Stimulated activated CD4-positive, alpha-beta T cell treated with anti-CD3 and anti-CD28 coated beads, Interleukin-2, amount 100 ng/mL, for 48 hours (primary cell): ENCODE measurements at places on chromosomes 4 and X.
A peak's percentile ranks its signal among the peaks of the same experiment; 100 is the strongest.

DNA sequence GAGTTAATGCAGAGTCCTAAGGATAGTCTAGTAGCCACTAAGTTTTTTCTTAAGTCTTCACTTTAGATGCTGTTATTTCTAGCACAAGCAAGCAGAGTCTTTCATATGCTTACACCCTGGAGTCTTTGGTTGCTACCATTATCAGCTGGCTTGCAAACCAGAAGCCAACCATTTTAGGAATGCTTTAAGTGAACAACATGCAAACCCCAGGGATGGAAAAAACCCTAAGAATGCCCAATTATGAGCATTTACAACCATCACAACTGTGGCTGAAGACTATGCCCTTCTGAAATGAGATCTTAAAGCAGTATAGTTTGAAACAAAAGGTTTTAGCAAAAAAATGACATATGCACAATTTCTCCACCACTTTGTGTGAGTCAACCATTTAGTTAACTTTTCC lies 6.6 kb downstream of the MID1IP1 start:
- DNase-seq, result no peak

DNA sequence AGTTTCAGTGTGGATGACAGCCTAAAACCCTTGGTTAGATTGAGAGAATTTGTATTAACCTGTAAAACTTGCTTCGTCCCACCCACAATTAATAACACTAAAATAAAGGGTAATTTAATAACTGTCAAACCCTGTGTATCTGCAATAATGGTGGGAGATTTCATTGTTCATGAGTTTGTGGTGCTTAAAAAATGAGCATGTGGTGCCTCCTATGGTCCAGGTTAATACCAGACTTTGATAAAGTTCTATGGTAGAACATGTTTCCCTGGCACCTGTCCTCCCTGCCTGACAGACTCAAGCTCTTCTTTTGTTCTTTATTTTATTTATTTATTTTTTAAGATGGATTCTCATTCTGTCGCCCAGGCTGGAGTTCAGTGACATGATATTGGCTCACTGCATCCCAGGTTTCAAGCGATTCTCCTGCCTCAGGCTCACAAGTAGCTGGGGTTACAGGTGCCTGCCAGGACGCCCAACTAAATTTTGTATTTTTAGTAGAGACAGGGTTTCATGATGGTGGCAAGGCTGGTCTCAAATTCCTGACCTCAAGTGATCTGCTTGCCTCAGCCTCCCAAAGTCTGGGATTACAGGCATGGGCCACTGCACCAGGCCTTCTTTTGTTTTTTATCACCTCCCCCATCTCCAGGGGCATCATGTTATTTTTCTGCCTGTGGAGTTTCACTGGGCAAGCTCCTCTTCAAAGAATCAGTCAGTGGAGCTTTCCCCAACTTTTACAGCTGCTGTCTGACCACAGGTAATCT lies 289.2 kb downstream of the NR3C2 start:
- no peak for DNase-seq

GRCh38 chr4:117664706-117665444 lies 369.4 kb upstream of the NDST3 start:
- no peak for DNase-seq

- no peak for DNase-seq
These were observed 78.4 kb downstream of the CCNG2 start for GRCh38 chr4:77235289-77235854.

GRCh38 chr4:24801136-24801855 lies 5.9 kb downstream of the SOD3 start:
- no peak for DNase-seq

DNA sequence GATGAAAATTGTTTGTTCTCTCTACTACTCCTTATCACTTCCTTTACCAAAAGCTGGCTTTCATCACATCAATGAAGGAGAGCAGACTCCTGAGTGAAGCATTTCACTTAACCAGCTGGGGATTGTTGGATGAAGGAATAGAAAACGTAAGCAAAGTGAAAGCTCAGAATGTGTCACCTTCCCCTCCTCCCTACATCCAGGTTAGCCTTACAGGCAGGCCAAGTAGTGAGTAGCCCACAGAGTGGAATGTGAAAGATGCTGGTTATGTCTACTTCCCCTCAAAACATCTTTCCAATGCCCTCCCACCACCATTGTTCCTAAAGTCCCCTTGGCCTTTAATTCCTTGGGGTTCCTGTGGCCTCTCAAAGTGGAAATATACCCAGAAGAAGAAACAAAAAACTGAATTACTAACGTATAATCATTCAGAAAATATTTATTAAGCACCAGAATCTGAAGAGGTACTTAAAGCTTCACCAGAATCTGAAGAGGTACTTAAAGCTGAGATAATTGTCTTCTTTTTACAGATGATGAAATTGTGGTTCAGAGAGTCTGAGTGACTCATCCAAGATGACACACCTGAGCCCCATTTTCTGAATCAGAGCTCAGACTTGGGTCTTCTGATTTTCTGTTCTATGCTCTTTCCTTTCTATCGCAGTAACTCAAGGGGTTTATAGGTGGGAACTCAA lies 6.5 kb downstream of the P2RY4 start:
- DNase-seq, result no peak

DNA sequence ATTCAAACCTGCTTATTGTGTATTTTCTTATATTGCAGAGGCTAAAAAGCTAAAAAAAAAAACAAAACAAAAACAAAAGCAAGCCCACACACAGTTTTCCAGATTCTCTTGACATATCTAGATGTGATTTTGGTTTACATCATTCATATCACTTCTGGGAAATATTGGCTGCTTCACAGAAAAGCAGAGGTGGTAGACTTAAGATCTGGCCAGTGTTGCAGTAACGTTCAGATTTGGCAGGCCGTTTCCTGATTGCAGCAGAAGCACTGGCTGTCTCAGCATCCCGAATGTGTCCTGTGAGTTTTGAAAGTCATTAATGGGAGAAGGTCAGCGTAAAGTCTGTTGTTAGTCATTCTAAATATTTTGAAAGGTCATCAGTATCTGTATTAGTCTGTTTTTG lies 2062.0 kb downstream of the ARAP2 start:
- DNase-seq, result no peak

DNA sequence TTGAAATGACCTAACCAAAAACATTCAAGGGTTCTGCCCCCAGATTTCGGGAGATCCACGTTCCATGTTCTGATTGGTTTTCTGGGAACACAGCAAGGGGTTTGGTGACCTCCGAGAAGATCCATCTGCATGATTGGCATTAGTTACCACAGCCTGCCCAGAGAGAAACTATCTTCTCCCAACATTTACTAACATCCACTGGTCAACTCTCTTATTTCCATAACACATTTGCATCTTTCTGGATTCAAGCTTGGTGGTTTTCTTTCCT lies 15.6 kb downstream of the SHOX start:
- DNase-seq, result no peak

GRCh38 chr4:168593399-168593798 lies 96.5 kb downstream of the PALLD start:
- DNase-seq, result no peak

GRCh38 chr4:41217374-41217773 lies 3.0 kb upstream of the APBB2 start:
- no peak for DNase-seq

DNA sequence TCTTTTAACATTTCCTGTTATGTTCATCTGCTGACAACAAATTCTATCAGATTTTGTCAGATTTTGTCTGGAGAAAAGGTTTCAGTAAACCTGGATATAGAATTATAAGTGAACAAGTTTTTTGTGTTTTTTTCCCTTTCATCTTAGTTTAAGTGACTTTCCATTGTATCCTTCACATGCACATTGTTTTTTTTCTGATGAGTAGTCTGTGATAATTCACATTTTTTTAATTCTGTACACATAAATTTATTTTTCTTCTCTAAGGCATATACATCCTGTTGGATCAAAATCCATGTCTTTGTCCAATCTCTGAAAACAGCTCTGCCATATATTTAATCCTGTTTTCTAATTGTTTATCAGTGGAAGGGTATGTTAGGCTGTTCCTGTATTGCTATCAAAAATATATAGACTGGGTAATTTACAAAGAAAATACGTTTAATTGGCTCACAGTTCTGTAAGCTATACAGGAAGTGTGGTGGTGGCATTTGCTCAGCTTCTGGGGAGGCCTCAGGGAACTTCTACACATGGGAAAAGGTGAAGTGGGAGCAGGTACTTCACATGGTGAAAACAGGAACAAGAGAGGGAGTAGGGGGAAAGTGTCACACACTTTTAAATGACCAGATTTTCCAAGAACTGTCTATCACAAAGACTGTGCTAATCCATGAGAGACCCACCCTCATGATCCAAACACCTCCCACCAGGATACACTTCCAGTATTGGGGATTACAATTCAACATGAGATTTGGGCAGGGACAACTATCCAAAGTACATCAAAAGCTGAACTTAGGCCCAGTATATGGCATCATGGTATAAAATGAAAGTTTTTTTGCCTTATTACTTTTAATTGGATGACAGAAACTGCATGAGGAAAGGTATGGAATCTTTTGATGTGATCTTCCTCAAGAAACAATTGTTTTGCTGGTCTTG lies 45.6 kb upstream of the GRID2 start:
- DNase-seq, result no peak

DNA sequence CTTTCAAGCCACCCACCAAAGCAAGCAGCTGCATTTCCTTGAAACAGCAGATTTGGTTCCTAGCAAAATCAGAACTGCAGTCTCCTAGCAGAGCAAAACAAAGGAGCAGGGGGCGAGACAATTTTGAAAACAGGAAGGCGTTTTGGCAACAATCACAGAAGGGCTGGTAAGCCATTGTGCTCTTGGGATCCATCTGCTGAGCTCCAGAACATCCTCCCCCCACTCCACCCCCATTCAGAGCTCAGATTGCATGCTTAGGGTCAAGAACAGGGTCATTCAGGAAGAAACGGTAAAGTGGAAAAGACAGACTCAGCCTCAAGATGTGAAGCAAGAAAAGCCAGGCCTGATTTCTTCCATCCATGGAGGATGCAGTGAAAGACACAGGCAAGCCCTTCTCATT lies 7.6 kb upstream of the PCDH19 start:
- no peak for DNase-seq

- DNase-seq, result no peak
These were observed 3.5 kb downstream of the UBE2D3 start for GRCh38 chr4:102823897-102824296.

- DNase-seq, result no peak
These were observed 99.6 kb upstream of the CCSER1 start for GRCh38 chr4:90027565-90027964.

- DNase-seq, result no peak
These were observed 226.3 kb downstream of the RCHY1 start for GRCh38 chr4:75287738-75288517.

DNA sequence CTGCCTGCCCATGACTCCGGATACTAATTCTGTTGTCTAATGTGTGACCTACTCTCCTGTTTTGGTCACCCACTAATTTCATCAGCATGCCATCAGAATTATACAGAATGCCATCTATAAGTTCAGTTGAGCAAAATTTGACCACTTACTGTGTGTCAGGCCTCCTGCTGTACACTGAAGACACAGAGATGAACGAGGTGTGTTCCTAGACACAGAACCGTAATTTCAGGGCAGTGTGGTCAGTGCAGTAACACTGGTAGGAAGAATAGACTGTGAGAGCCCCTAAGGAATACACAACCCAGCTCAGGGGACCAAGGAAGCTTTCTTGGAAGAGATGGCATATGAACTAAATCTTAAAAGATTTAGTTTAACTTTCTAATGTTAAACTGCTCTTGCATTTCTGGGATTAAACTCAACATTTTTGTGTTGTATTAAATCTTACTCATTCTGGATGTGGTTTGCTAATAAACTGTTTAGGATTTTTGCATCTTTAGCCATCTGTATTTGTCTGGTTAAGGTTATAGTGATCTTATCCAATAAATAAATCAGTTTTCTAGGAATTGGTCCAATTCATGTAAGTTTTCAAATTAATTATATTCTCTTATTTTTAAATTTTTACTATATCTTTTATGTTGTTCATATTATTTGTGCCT lies 34.3 kb downstream of the KANTR start:
- DNase-seq, result no peak

DNA sequence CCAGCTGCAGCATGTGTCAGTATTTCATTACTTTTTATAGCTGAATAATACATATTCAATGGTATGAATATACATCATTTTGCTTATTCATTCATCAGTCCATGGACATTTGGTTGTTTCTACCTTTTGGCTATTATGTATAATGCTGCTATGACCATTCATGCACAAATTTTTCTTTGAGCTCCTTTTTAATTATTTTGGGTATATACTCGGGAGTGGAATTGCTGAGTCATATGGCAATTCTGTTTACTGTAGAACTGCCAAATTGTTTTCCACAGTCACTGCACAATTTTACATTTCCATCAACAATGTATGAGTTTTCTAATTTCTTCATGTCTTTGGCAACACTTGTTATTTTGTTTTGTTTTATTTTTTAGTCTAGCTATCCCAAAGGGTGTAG lies 405.9 kb upstream of the PITX2 start:
- DNase-seq, result no peak

- DNase-seq, result peak; percentile 64
These were observed at the start of gene POLA1 for GRCh38 chrX:24693453-24694202. Gene POLA1, plus strand, starts transcription at chrX:24693918. Its CDS starts 44 bp downstream, at chrX:24693962.

DNA sequence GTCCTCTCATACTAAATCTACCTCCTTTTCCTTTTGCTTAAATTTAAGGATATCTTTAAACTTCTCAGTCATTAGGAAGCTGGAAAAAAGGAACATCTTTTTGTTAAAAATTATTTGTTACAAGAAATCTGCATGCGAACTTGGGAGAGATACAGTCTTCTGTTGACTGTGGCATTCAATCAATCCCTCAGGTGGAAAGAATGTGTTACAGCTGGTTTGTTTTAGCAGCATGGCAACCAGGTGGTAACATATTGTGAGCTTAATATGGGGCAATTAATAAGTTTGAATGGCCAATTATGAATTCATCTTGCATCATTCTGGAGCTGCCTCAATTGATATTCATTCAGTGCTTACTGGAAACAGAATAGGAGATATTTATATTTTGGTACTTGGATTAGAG lies 135.0 kb downstream of the GC start:
- DNase-seq, result no peak

DNA sequence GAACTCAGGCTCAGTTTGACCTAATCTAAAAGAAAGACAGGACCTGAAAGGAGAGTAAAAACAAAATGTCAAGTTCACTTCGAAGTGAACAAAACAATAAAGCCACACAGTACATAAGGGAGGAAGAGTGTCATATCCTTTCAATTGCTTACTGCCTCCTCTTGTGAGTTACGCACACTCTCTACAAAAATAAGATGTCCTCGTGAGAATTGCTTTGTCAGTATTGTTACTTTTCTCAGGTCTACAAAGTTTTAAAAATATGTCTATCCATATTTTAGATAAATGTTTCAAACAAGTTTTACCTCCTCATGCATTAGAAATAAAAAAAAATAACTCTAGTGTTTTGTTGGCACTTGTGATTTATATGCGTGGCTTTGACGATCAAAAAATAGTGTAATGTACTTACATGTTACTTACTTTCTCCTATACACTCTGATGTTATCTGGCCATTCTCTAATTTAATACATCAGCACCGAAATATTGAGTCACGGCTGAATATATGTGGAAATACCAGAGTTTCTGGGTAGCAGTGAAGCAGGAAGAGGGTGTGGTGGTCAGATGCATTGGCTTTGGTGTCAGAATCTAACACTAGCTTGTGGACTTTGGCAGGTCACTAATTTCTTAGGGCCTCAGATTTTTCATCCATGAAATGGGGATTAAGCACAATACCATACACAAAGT lies 8.1 kb upstream of the MRPL1 start:
- no peak for DNase-seq
